Stimulated activated CD8-positive, alpha-beta memory T cell treated with anti-CD3 and anti-CD28 coated beads, Interleukin-2, amount 100 ng/mL, for 1 hour (primary cell): ENCODE measurements at places on chromosomes 3 and 15.

DNA sequence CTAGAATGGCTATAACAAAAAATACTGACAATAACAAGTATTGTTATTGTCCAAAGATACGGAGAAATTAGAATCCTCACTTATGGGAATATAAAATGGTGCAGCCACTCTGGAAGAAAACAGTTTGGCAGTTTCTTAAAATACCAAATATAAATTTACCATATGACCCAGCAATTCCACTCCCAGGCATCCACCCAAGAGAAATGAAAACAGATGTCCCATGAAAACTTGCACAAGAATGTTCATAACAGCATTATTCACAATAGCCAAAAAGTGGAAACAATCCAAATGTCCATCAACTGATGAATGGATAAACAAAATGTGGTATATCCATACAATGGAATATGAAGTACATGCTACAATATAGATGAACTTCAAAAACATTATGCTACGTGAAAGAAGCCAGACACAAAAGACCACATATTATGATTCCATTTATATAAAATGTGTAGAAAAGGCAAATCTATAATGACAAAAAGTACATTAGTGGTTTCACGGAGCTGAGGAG, 9.4 kb downstream of the AAGAB start:
- no peak for DNase-seq

DNA sequence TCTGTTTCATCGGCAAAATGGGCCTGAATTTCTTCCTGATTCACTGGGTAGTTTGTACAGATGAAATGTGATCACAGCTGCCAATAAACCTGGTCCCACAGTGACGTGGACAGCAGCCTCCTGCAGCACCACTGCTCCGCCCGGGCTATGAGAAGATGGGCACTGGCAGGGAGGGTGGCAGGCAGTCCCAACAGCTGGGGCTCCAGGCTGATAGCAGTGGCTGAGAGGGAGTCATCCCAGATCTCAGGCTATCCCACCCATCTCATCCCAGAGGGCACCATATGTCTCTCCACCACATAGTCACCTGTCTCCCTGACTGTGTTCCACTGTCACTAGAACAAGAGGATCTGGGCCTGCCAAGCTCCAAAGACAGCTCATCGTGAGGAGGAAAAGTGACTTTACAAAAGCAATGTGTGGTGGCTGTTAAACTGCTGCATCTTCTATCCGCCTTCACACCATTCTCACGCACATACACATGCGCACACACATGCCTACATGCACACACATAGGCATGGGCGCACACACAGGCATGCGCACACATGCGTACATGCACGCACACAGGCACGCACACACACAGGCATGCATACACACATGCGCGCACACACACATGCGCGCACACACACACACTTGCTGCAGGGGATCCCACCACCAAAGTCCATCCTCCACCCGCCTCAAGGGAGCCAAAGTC, 46.2 kb downstream of the RGMA start:
- no peak for DNase-seq

DNA sequence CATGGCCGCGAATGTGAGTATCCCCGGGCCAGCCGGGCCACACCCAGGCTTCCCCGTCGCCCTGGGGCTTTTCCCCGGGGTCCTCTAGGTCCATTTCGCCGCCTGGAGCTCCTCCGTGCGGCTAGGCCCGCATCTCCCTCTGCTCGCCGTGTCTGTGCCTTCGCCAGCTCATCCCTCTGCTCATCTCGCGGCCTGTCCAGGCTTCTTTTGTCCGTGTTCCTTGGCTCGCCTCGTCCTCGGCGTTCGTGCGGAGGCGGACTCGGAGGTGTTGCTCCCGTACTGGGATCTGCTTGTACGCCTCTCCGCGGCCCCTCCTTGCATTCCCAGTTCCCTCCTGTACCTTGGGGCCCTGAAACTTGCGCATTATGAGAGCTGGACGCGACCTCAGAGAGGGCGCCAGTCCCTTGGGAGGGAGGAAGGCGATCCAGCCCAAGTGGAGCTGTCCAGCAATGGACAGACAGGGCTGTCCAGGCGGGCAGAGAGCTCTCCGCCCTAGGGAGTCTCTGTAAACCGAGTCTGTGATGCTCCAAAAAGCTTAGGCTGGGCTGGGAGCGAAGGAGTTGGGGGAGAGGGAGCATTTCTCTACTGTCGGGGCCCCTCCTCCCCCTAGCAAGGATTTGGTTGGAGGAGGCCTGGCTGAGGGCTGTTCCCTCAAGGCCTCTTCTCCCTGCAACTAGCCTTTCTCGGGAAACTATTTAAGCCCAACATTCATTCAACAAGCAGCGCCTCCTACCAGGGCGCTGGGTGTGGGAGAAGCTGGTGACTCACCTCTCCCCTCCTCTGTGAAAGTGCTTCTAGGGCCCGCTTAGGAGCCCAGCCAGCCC, 553 bp downstream of the TMEM43 start:
- peak; percentile 42 for DNase-seq

- no peak for DNase-seq
Measured at GRCh38 chr15:88529021-88529630, 17.4 kb downstream of the DET1 start.

GRCh38 chr3:180934638-180935037, 22.2 kb downstream of the FXR1 start:
- no peak for DNase-seq

DNA sequence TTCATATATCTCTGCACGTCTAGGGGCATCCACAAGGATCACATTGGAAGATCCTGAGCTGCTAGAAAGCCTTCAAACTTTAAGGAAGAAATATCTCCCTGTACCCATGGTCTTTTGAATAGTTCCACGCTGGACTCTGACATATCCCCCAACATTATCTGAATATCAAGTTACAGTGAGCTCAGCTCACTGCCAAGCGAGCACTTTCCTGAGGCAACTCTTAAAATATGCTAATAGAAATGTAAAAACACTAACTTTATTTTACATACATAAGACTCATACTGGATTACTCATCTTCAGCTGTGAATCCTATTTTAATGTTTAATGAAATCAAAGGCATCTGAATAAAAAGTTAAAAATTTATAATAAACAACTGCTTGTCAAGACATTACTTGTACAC, 420.2 kb upstream of the CCDC54 start:
- no peak for DNase-seq

- no peak for DNase-seq
Measured at GRCh38 chr3:60250810-60251209, 1000.4 kb downstream of the FHIT start.

DNA sequence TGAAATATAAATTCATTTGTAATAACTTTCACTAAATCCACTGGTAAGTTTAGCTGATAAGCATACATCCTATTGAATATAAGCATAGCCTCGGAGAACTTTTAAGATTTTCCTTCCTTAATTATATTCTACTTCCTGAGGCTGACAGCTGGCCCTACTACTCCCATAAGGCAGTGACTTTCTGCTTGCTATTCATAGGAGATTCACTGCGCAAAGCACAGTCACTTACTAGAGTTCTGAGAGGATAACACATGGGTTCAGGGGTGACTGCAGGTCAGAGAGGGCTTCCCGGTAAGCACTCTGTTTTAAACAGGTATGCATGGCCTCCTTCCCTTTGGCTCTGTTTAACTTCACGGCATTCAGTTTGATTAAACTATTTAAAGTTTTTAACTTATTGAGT, 75.8 kb downstream of the FAIM start:
- DNase-seq = no peak

DNA sequence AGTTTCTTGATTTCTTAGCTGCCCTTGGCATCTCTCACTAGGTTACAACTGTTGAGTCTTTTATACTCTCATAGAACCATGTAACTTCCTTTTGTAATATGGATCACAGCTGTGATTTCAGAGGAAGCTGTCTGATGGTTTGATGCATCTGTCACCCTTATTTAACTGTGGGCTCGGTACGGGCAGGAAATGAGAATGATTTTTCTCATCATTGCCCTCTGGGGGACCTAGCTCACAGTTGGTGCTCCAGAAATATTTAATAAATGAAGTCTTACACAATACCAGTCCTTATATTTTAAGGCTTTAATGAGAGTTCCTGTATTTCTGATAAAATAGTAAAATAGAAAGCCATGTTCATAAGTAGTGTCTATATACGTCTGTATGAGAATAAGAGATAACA, 151.2 kb downstream of the EBLN2 start:
- DNase-seq = no peak

GRCh38 chr3:142638291-142638690, 42.1 kb downstream of the PLS1 start:
- no peak for DNase-seq

DNA sequence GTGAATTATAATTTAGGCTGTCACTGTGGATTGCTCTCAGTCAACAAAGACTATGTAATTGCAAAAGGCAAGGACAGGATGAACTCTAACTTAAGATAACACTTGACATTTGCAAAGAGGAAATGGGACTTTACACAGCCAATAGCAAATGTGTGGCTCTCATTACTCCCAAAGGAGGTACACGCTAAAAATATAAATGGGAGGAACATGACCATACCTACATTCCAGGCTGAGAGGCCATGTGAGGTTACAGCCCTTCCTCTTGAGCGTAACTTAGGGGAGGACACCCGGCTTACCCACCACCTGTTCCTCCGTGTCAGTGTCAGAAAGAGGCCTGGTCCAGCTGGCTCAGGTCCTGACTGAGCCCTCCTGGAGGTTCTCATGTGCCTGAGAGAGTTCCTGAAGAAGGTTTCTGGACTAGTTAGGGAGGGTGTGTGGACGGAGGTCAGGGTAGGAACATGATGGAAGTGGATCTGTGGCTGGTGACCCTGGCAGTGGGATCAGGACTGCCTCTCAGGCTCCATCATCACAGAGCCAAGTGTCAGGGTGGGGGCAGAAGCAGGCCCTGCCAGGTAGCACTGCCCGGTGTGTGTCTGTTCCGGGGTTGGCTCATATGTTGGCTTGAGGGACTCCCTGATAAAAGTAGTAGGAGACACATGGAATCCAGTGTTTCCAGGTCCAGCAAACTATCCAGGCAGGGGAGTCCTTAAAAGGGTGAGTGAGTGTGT, 7.9 kb downstream of the POPDC2 start:
- no peak for DNase-seq

DNA sequence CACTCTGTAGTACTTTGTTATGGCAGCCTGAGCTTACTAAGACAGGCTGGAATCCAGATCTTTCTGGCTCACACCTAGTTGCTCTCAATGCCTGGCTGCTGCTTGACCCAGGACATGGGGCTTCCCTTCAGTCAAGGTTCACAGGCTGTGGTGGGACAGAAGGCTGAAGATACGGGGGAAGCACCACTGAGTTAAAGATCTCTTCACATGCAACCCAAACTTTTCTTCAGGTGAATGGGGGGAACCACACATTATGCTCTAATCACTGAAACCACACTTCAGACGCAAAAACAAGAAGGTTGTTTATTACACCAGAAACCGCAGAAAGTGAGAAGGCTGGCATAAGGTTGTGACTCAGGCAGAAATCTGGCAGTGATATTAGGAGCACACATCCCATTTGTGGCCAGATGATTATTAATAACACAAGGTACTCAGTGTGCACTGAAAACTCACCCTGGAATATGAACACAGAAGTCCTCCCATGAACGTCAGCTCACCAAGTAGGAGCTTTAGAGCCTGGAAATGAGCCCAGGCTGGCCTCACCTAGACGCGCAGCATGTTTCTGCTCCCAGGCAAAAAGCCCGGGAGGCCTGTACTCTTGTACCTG, 230.5 kb upstream of the CHRNA7 start:
- no peak for DNase-seq

DNA sequence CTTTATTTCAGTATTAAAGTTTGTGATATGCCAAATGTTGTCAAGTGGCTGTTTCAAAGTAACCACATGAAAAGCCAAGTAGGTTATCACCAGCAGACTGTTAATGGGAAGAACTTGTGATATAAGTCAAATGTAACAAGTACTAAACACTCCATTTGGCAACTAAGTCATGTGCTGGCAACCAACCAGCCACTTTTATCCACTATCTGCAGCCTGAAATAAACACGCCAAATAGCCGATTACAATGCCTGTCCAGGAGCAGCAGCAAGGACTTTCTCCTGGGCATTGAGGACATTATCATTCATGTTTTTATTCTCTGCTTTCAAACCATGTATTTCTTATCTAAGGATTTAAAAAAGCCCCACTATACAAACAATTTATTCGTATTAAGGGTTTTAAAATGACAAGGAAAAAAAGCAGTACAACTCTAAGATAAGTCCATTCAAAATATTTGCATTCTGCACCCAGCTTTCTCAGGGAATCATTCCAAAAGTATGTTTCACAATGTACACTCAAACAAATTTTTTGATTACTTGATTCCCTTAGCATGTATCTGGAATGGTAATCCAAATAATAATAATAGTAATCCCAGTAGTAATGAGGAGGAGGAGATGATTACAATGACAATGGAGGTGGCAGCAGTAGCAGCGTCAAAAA, 448.6 kb downstream of the ERC2 start:
- no peak for DNase-seq

DNA sequence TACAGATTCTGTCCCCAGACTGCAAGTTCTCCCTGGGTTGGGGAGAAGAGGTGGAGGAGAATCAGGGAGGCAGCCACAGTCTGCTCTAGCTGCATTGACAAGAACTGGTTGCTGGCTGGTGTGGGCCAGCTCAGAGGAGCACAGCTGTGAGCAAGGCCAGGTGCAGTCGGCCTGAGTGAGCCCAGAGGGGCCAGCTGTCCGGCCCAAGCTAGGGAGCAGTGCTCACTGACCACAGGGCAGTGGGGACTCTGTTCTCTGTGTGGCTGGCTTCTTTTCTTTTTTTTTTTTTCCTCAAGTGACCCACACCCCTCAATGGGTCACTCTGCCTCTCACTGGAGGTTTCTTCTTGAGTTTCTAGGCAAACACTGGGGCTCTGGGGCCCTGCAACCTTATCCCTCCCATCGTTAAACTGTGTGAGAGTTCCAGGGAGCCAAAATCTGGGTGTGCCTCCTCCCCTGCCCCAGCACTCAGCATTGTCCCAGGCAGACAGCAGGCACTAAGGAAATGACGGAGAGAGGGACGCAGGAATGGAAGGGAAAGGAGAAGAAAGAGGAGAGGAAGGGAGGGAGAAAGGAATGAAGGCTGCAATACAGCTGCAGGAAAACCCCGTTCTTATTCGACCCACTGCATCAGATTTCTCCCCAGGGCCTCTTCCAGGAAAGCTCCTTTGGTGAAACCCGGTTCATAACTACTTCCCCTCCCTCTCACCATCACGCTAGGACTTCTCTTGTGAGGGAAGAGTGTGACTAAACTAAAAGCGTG, 37.7 kb upstream of the HES1 start:
- DNase-seq = no peak

GRCh38 chr15:80587816-80588456, 107.2 kb upstream of the ABHD17C start:
- no peak for DNase-seq

DNA sequence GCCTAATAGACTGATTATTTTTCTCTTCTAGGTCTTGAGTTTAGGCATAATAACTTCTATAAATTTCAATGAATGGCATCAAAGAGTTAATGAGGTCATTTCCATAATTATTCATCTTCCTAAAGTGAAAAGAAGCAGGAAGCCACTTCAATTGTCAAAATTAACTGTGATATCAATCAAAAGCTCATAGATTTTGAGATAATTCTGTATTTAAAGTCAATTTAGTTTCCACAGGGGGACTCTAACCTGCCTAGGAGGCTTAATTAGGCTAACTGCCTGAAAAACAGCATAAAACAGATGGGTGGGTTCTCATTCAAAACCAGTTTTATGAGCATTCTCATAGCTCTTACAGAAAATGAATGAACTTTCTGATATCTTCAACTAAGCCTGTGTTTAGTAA, 177.8 kb downstream of the OTOL1 start:
- no peak for DNase-seq

GRCh38 chr15:27783678-27784077, 315.4 kb downstream of the OCA2 start:
- DNase-seq = no peak
